ENCODE measurements at places on chromosomes 5 and 9.

DNA sequence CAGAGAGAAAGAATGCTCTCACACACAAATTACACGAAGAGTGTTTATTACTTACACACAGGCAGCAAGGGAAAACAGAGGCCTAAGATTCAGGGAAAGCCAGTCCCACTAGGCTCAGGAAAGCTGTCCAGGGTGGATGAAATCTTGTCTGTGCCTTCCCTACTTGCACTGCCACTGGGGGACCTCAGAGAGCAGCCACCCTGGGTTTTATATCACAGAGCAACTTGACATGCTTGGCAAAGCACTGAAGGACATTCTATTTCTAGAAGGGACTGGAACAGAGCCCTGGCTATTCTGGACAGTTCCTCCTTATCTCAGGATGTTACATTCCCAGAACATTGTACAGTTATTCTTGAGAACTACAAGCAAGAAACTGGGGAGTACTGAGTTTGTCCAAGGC, 7.5 kb upstream of the PRSS3 start:
- DNase-seq = no peak

DNA sequence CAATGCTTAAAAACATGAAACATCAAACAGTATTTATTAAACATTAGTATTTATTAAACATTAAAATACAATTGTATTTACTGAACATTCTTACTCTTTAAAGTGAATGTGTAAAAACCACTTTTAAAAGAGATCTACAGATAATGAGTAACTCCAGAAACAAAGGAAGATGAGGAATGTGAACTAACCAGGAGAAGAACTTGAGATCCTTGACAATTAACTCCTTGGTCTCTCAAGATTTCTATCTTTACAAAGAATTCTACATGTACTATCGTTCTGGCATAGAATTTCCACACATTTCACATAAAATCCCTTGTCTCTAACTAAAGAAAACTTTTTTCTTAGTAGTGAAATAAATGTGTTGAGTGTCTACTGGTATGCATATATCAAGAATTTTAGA, 28.7 kb upstream of the IFNE start:
- no peak for DNase-seq

GRCh38 chr9:8696516-8696915, 896.9 kb upstream of the DMAC1 start:
- no peak for DNase-seq

GRCh38 chr5:8751971-8752370, 793.9 kb downstream of the SEMA5A start:
- DNase-seq = no peak

- DNase-seq = no peak
Observed at GRCh38 chr9:22469928-22470544, 23.4 kb downstream of the DMRTA1 start.

- DNase-seq = no peak
Observed at GRCh38 chr5:345404-346195, 24.1 kb downstream of the AHRR start.
